ENCODE measurements at places on chromosomes 13 and 19. TPM values are rescaled to one million over a fixed set of nuclear protein-coding genes. Genes with fewer than 3 reads are reported as not detected.
A peak's percentile ranks its signal among the peaks of the same experiment; 100 is the strongest.

- no peak for DNase-seq
- H3K27me3 ChIP-seq: no peaks in the 10 kb centered on the region
- no peaks in the 10 kb centered on the region for H3K4me1 ChIP-seq
- H3K27ac ChIP-seq: no peak overlapping the region
- H3K4me3 ChIP-seq: no peak overlapping the region
These were observed 42.0 kb upstream of the IPO5 start for GRCh38 chr13:97911311-97912138.

DNA sequence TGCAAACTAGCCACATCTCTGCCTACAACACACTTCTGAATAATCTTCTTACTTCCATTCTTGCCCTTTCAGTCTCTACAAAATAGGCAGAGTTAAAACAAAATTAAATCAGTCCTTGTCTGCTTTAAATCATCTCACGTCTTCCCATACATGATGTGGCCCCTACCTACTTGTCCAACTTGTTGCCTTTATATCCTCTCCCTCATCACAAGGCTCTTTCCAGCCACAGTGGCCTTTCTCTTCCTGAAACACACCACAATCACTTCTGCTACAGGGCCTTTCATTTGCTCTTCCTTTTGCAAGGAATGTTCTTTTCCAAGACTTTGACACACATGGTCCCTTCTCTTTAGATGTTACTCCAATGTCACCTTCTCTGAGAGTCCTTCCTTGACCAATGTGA is 1.7 kb downstream of the RBM26 start:
- no peak for DNase-seq
- H3K27ac ChIP-seq: no peak overlapping the region
- peak overlapping the region; percentile 98 for H3K4me3 ChIP-seq

GRCh38 chr13:26183416-26183815 is 38.7 kb downstream of the RNF6 start:
- no peak overlapping the region for H3K27ac ChIP-seq
- no peaks in the 10 kb centered on the region for H3K36me3 ChIP-seq
- DNase-seq: no peak
- H3K27me3 ChIP-seq: no peaks in the 10 kb centered on the region
- peaks cover 9% of the 10 kb centered on the region for H3K4me1 ChIP-seq
- H3K4me3 ChIP-seq: no peak overlapping the region

DNA sequence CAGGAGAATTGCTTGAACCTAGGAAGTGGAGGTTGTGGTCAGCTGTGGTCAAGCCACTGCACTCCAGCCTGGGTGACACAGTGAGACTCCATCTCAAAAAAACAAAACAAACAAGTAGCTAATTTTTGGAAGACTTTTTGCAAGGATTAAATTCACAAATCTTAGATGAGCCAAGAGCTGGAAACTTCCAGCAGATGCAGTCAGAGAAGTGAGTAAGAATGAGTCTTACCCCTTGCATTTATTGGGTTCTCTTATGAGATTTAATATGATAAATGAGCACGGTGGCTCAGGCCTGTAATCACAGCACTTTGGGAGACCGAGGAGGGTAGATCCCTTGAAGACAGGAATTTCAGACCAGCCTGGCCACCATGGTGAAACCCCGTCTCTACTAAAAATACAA is 44.9 kb upstream of the NBEA start:
- DNase-seq: no peak
- H3K27ac ChIP-seq: no peak overlapping the region
- no peaks in the 10 kb centered on the region for H3K4me1 ChIP-seq
- no peaks in the 10 kb centered on the region for H3K36me3 ChIP-seq
- no peaks in the 10 kb centered on the region for H3K27me3 ChIP-seq

- no peak overlapping the region for H3K4me3 ChIP-seq
- no peak overlapping the region for H3K27ac ChIP-seq
- H3K36me3 ChIP-seq: no peaks in the 10 kb centered on the region
These were observed 764.4 kb downstream of the LIG4 start for GRCh38 chr13:107450931-107451330.

- no peaks in the 10 kb centered on the region for H3K36me3 ChIP-seq
- no peaks in the 10 kb centered on the region for H3K27me3 ChIP-seq
- no peak overlapping the region for H3K4me3 ChIP-seq
- no peak overlapping the region for H3K27ac ChIP-seq
- no peak for DNase-seq
These were observed 17.0 kb downstream of the PLVAP start for GRCh38 chr19:17359905-17360800.

- H3K27me3 ChIP-seq: no peaks in the 10 kb centered on the region
- H3K4me1 ChIP-seq: no peaks in the 10 kb centered on the region
- H3K27ac ChIP-seq: no peak overlapping the region
- no peak for DNase-seq
These were observed 116.5 kb downstream of the SLITRK1 start for GRCh38 chr13:83765796-83766195.

DNA sequence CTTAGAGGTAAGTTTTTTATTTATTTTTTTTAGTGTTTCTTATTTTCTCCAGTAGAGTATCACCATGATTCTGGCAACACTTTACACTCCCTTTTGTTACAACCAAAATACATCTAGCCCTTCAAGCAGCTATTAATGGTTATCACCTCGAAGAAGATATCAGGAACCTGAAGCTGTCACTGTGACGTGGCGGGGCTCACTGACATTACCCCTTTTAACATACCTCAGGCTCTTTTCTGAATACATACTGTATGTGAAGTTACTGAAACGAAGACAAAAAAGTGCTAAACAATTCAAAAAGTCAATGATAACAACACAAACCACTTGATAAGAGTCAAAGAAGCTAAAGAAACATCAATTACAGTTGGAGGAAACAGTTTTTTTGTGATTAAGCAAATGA is 1218.7 kb downstream of the EFNB2 start:
- no peak overlapping the region for H3K27ac ChIP-seq
- H3K27me3 ChIP-seq: no peaks in the 10 kb centered on the region
- DNase-seq: no peak
- no peaks in the 10 kb centered on the region for H3K4me1 ChIP-seq

- no peak overlapping the region for H3K27ac ChIP-seq
- no peaks in the 10 kb centered on the region for H3K36me3 ChIP-seq
- no peak for DNase-seq
These were observed 99.7 kb downstream of the ENOX1 start for GRCh38 chr13:43687038-43687437.

- H3K27me3 ChIP-seq: no peaks in the 10 kb centered on the region
- no peaks in the 10 kb centered on the region for H3K4me1 ChIP-seq
- no peak overlapping the region for H3K4me3 ChIP-seq
- no peak overlapping the region for H3K27ac ChIP-seq
- DNase-seq: no peak
- no peaks in the 10 kb centered on the region for H3K36me3 ChIP-seq
These were observed 171.6 kb downstream of the ZIC5 start for GRCh38 chr13:99800011-99800410.

Gene ELSPBP1
- not detected for total RNA-seq

Gene CD22
- total RNA-seq: 15.4 TPM

Gene PSG2
- total RNA-seq: not detected

Gene ZNF583
- 7.2 TPM for total RNA-seq

Gene GAS6
- 83.5 TPM for total RNA-seq

Gene CYP4F11
- total RNA-seq: 2.1 TPM

Gene RFX1
- 17.9 TPM for total RNA-seq

Gene DDA1
- 27.7 TPM for total RNA-seq

Gene ZNF560
- not detected for total RNA-seq

Gene SCGB2B2
- total RNA-seq: 1.1 TPM

Measured in kidney (tissue), 22 donors.